ENCODE measurements at places on chromosomes 3 and 15.
A peak's percentile ranks its signal among the peaks of the same experiment; 100 is the strongest.

DNA sequence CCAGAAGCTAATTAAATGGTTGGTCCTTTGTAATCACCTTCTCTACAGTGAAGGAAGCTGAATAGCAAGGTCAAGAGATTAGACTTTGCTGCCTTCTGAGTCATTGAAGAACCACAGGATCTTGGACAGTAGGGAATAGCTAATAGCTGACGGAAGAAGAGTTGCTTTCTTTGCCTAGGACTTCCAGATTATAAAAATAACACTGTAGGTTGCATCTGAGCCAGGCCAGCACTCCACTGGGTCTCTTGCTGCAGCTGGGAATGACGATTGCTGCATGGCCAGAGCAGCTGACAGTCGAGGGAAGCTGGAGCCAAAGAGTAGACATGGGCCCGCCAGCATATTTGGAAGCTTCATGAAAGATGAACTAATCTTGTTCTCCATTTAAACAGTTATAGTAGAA is 81.5 kb upstream of the KCNMB2 start:
- peak; percentile 57 for DNase-seq

- DNase-seq = peak; percentile 21
Measured at GRCh38 chr3:109275702-109276293, 40.5 kb downstream of the DPPA2 start.

GRCh38 chr15:25715536-25716413 is 147.4 kb downstream of the ATP10A start:
- no peak for DNase-seq

DNA sequence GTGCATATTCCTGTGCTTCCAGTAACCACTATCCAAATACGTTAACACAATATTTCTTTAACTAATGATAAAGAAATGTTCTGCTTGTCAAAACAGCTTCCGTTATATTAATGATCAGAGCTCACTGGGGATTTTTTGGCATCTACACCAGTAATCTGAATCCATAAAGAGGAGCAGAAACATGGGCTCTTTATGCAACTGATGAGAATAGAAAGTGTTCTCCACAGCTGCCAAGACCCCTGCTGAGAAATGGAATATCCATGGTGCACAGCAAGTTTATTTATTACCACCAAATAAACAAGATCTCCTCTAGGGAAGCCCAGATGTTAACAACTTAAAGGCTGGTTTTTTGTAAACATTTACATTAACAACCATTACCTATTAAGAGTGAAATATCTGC is 54.5 kb downstream of the ALDH1A2 start:
- peak; percentile 82 for DNase-seq

DNA sequence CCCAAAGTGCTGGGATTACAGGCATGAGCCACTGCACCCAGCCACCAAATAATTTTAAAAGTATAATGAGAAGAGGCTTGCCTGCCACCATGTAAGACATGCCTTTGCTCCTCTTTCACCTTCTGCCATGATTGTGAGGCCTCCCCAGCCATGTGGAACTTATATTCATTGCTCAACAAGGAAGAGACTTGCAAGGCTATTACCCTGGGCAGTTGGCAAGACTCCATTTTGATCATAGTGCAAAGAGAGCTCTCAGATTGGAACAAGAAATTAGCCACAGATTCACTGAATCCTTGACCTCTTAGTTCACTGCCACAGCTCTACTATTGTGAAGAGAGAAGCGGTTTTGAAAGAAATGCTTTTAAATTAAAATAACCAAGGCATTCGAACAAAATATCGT is 6.1 kb downstream of the SCAP start:
- DNase-seq = no peak

- DNase-seq = no peak
Measured at GRCh38 chr3:158205994-158206393, 96.1 kb downstream of the RSRC1 start.

GRCh38 chr3:194886836-194887235 is 201.2 kb downstream of the FAM43A start:
- DNase-seq = no peak

- DNase-seq = no peak
Measured at GRCh38 chr3:43503067-43503728, 118.6 kb downstream of the ANO10 start.

GRCh38 chr15:77547801-77548588 is 84.7 kb downstream of the LINGO1 start:
- DNase-seq = no peak

DNA sequence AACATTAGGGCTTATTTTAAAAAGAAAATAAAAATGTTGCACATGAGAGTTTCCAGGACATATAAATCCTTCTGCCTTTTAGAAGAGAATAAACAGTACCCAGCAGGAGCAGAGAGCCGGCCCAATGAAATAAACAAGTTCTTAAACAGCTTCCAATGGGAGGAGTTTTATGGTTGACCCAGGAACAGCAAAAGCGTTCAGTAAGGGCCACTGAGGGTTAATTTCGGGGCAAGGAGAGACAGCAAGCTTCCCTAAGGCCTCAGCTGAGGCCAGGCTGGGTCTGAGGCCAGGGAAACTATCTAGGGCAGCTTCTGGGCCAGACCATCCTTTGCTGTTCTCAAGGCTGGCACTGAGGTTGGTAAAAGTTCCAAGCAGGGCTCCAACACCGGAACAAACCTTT is 3.4 kb downstream of the PDZRN3 start:
- DNase-seq = no peak

GRCh38 chr3:79994397-79994796 is 226.6 kb upstream of the ROBO1 start:
- no peak for DNase-seq

DNA sequence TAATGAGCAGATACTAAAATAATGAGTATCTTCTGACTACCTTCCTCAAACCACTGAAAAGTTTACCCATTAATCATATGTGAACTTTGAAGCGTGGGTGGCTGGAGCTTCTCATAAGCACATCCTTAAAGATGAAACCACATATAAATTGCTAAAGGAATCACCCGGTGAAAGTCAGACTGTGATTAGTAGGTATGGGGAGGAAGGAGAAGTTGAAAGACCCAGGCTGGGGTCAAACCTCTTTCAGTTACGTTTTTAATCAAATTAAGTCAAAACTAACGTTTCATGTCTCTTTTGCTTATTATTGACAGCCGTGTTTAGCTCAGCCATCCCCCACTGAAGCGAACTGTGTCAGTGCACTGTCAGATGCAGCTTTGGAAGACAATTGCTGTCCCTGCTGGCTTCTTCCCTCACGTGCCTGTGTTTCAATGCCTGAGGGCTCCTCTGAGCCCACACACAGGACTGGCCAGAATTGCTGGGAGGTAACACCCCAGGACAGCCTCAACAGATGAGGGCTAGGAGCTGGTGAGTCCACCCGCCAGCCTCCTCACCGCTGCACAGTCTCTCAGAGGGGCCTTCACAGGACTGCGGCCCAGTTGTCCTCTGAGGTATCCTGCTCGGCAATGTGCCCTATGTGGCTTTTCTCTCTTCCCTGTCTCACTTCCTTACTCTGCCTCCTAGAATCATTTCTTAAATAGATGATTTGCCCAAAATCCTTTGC is 29.3 kb upstream of the SH3BP5 start:
- no peak for DNase-seq

GRCh38 chr3:157136647-157137387 is 23.1 kb downstream of the CCNL1 start:
- DNase-seq = no peak

DNA sequence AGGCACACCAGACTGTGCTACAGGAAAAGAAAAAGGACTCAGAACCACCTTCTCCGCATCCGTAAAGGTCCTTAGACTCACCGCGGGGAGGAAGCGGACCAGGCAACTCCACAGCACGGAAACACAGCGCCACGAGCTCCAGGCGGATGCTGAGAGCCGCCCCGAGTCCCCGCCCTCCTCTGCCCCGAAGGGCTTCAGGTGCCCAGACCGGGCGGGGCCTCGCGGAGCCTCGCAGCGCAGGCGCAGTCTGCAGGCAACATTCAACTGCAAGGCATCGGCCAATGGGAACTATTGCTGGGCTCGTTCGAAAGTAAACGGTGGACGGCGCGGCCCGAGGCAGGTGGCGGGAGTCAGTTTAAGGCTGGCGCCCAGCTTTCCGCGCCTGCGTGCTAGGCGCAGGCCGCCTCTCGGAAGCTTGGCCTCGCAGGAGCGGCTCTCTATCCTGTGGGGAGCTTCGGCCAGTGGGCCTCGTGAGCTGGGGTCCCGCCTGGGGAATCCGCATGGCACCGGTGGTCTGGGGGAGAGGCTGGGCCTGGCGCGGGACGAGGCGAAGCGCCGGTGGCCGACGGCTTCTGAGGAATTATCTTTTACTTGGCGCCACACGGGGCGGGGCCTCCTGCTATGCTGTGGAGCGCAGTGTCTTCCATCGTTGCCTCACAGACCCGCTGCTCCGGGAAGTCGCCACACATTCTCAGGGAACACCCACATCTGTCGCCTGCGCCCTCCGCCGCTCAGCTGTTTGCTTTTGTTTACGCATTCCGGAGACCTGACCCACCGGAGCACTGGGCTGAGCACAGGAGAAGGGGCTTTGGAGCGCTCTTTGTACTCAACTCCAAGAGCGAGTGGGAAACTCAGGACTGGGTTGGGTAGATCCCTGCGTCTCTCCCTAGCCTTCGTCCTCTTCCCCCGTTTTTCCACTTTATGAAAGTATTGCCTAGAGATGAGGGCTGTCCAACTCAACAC is at the start of gene TRIM59:
Gene TRIM59 (minus strand): TSS at position 151 of the 963 bp plus-strand sequence. CDS start 10,603 bp downstream, outside the sequence.
- DNase-seq = peak; percentile 93

- DNase-seq = no peak
Measured at GRCh38 chr3:98784042-98784441, 20.9 kb downstream of the ST3GAL6 start.

- DNase-seq = no peak
Measured at GRCh38 chr3:61662861-61663260, 101.5 kb downstream of the PTPRG start.

DNA sequence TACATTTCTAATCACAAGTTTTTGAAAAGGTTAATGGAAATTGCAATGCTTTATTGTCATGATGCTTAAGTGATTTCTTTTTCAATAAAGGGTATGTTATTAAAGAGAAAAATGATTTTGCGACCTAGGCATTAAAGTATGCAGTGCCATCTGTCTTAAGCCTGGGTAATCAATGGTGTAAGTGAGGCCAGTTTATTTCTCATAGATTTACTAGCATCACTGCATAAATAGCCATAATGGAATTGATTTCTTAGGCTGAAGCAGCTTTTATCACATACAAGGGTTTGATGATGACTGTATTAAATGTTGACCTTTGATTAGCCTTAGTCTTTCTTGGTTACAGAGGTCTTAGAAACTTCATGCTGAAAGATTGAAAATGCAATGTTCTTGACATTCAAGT is 347.4 kb downstream of the FEZF2 start:
- DNase-seq = no peak

- no peak for DNase-seq
Measured at GRCh38 chr15:38920966-38921365, 356.4 kb upstream of the RASGRP1 start.

DNA sequence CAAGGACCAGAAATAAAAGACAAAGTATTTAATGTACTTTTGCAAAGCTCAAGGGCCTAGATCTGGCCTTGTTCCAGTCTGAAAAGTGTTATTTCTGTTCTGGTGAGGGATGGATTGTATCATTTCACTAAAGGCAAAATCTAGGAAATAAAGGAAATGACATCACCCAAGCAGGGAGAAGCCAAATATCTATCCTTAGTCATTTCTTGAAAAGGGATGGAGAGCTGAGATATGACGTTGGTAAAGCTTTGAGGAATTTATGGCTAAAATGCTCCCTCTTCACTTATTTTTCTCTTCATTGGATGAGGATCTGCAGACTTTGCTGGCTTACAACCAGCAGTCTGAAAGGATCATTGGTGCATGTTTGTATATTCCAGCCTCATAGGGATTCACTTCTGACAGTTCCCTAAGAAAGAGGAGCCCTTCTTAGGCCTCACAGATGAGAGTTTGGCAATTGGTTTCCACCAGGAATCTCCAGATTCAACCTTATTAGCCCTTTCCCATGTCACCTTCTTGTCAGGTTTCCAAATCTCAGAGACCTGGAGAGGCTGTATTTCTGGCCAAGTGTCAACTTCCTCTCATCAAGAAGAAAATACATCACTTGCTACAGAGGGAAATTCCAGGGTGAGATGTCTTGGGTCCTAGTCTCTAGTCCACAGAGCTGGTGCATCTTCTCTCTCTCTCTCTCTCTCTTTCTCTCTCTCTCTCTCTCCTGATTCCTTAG is 93.7 kb upstream of the BOC start:
- DNase-seq = no peak

DNA sequence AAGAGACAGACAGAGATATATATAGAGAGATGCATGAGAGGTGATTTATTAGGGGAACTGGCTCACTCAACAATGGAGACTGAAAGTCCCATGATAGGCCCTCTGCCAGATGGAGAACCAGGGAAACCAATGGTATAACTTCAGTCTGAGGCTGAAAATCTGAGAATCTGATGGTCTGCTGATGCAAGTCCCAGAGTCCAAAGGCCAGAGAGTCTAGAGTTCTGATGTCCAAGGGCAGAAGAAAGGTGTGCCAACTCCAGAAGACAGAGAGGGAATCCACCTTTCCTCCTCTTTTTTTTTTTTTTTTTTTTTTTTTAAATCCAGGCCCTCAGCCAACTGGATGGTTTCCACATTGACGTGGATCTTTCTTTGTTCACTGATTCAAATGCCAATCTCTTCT is 197.9 kb upstream of the MEIS2 start:
- DNase-seq = no peak

GRCh38 chr15:68739390-68740080 is 81.2 kb downstream of the ANP32A start:
- no peak for DNase-seq

DNA sequence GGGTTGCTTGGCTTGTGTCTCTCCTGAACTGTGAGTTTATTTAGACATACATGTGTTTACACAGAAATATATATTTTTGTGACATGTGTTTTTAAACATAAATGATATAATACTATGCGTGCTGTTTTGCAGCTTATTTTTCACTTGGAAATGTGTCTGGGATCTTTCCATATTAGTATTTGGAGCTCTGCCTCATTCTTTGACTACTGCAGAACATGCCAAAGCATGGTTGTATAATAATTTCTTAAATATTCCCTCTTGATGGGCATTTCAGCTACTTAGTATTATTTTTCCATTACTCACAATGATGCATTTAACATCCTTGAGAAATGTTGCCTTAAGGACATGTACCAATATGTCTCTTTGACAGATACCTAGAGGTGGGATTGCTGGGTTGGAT is 19.5 kb downstream of the ANAPC13 start:
- DNase-seq = no peak

DNA sequence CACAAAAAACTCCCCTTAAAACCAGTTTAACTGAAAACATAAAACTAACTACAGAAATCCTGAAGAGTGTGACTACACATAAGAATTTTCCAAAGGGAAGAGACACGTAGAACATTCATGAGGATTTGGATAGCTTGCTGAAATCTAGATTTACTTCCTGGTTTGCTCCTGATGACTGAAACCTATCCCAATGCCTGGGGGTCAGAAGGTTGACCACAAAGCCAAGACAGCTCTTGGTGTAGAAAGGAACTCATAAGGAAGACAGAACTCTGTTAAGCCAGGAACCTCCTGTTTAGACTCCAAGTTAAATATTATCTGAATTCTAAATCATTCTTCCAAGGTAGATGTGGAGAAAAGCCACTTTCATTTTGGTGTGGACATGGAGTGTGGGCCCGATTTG is 92.8 kb downstream of the TFG start:
- no peak for DNase-seq

DNA sequence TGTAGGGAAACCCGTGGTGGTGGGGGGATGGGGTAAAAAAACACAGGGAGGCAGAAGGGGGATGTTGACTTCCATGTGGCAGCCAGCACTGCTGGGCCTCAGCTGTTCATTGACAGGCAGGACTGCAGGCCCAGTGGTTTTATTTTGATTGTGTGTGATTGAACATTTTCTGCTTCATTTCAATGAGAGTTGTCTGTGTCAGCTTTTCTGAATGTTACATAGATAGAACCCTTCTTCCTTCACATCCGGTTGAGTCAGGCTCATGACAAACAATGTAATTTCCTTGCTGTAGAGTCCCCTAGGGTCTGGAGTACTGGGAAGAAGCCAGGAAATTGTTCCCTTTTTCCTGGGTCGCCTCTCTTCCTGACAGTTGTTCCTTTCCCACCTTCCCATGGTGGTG is 8.2 kb upstream of the RPP25 start:
- DNase-seq = no peak

All from smooth muscle cell of the brain vasculature (primary cell).